ENCODE measurements at places on chromosomes 5 and 9.

DNA sequence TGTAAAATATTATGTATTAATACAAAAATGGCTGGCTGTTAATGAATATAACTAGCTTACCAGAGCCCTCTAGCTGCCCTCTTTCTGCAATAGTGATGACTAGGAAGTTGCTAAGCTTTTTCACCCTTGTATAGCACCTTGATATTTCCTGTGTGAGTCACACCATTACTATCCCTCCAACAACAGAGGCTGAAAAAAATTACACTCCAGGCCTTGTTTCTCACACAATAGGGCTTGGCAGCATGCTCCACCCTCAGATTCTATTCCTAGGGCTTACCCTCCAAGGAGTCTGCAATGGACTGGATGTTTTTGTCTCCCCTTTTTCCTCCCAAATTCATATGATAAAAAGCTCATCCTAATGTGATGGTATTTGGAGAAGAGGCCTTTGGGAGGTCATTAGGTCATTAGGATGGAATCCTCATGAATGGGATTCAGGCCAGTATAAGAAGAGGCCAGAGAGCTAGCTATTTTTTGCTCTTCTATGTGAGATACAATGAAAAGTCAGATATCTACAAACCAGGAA, 184.6 kb upstream of the MAP1B start:
- no peak for DNase-seq

GRCh38 chr5:87787625-87788256, 375.0 kb upstream of the CCNH start:
- no peak for DNase-seq

- DNase-seq: no peak
Observed at GRCh38 chr9:962023-962422, 14.4 kb upstream of the DMRT3 start.

DNA sequence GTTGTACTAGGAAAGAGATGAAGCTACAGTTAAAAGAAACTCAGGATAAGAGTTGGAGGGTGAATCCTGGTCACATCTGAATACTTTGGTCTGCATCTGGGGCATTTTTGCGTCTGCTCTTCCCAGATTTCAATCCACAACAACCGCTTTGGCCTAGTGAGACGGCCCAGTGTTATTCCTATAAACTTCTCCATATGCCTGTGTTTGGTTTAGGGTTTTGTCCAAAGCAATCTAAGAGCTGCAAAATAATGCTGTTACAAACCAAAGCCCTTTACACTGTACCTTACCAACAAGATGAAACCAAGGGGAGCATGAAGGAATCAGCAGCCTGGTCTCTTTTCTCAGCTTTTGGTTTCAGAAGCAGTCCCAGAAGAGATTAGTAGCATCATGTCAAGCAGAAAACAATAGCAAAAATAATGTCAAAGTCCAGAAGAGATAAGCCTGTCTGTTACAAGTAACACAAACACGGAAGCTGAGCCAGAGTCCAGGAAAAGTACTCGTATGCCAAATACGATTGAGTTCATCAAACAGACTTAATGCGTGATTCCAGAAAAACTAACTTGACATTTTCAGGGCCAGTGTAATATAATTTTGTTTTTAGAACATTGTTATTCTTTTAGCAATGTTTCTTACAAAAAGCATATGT, 379.9 kb upstream of the ACO1 start:
- DNase-seq: no peak

DNA sequence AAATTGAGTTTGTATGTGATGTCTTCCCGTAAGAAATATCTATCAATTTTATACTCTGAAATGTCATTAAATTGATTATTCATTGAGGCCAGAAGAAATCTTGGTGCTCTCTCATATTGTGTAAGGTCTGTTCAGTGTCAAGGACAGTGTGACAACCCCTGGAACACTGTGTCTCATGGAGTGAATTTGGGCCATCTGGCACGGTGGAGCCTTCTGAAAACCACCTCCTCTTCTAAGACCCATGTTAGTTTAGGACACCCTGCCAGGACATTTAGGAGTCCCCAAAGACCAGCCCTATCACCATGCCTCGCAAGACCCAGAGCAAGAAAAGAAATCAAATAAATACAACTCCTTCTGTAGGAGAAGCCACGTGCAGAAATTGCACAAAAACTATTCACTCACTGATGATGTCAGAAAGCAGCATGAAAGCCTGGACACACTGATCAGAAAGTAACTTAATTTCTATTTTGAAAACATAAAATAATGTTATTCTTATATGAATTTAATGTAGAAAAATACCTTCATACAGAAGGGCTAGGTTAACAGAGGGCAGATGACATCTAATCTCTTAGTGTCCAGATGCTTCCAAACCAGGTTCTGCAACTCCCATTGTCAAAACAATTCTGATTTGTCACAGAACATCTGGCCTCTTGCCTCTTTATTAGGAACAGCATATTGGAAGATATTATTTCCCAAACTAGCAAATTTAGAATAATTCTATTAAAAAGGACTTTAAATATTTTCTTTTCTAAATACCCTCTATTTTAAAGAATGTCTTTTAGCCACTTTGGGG, 298.8 kb downstream of the NR2F1-AS1 start:
- DNase-seq: no peak

DNA sequence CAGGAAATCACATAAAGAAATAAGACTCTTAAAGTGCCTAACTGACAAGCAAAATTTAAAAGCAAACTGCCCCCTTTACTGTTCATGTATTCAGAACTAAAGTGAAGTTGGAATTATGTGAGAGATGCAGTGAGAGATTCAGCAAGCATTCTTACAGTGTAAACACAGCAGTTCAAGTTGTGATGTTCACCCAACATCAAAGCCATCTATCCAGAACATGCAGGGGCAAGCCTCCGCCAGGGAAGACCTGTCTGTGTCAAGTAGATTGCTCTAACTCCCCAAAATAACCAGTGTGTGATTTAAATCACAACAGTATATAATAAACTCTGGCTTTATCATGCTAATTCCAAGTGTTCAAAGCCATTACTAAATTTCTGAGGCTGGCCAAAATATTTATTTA, 233.3 kb downstream of the BNC2 start:
- DNase-seq: no peak

GRCh38 chr9:134868751-134869553, 11.7 kb upstream of the FCN2 start:
- no peak for DNase-seq

DNA sequence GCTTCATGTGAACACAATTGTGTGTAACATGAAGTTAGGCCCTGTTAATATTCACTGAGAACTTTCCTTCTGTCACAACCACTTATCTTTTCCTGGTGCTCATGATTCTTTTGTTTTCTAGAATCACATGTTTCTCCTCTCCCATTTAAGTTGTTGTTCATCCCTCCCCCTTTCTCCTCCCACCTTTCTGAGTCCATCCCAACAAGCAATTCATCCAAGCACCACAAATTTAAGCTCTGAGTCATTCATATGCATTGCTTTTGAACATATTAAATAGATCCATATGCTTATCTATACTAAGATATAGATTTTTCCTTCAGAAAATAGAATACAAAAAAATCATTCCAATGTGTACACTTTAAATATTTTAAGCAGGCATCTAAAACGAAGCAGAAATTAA, 75.2 kb upstream of the NFIB start:
- DNase-seq: no peak

GRCh38 chr5:173848986-173849596, 39.1 kb upstream of the CPEB4 start:
- DNase-seq: no peak

DNA sequence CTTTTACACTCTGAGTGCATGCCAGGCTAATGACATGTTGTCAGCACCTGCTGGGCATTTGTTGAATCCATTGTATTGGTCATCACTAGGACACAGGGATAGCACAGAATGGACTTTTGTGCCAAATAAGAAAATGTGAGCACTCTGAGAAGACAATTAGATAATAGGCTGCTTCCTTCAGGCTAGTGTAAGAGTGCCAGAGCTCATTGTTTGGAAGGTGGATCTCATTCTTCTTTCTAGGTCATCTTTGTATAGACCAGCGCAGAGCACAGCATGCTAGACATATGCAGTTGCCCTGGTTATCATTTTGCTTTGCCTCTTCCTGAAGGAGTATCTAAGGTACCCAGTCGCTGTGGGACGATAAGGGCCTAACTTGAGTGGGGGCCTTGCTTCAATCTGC, 493.4 kb upstream of the COX7C start:
- no peak for DNase-seq

DNA sequence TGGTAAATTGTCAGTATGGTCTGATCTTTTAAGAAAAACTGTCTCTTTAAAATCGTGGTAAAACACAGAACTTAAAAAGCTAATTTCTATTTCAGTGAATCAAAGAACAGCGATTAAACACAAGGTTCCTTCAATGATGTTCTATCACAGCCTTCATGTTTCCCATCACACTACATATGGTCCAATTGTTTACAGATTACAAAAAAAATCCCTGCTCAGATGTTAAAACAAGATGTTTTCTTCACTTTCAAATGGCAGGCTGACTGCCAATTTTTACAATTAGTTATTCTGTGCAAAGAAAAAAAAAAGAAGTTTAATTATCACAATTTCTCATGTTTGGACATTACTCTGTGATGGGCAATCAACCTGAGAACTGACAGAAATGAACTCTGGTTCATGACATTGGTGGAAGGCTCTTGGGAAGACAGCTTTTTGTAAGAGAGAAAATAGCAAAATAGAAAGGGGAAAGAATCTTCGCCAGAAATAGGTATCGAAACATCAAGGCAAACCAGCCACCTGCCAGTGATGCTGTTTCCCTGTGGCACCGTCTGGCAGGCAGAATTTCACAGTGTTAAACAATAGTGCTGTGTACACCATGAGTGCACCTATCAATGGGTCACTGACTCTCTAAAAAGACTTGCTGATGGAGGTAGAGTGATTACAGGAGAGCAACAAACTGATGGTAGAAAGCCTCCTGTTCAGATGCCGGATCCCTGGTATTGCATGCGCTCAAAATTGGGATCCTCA, 1020.0 kb upstream of the ARRDC3 start:
- no peak for DNase-seq

DNA sequence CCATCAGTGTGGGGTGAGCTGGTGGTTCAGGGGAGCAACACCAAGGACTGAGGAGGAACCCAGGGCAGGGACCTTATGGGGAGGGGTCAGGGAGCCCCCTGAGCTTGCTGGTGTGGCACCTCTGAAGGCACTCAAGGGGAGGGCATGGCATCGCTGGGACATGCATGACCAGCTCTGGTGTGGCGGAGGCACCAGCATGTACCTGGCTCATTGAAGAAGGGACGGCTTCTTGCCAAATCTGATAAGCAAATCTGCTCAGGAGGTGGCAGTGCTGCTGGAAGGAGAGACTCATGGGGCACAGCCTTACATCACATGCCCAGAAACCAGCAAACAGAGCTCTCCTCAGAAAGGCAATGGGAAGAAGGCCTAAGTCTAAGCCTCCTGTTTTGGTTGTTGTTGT, 421.8 kb downstream of the SEMA5A start:
- DNase-seq: no peak

- DNase-seq: no peak
Observed at GRCh38 chr9:21558079-21558478, 76.0 kb upstream of the IFNE start.

- no peak for DNase-seq
Observed at GRCh38 chr5:143124593-143124992, 278.9 kb downstream of the NR3C1 start.

DNA sequence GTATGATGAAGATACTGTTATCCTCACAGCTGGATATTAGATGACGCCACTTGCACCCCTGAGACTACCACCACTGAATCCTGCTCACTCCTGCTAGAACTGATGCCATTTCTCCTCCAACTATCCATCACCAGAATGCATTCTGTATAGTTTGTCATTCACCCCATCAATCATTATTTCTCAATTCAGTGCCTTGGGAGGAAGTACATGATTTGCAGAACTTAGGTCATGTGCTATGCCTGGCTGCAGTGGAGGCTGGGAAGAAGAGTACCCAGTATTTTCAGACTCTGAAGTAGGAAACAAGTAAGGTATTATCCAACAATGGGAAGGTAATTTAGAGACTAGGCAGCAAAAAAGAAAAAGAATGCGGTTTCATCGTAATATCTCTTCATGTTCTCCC, 26.2 kb upstream of the HSD17B4 start:
- no peak for DNase-seq

GRCh38 chr9:68669218-68669617, 35.8 kb upstream of the PIP5K1B start:
- DNase-seq: no peak

- DNase-seq: no peak
Observed at GRCh38 chr9:129162497-129163197, 15.4 kb downstream of the IER5L start.

DNA sequence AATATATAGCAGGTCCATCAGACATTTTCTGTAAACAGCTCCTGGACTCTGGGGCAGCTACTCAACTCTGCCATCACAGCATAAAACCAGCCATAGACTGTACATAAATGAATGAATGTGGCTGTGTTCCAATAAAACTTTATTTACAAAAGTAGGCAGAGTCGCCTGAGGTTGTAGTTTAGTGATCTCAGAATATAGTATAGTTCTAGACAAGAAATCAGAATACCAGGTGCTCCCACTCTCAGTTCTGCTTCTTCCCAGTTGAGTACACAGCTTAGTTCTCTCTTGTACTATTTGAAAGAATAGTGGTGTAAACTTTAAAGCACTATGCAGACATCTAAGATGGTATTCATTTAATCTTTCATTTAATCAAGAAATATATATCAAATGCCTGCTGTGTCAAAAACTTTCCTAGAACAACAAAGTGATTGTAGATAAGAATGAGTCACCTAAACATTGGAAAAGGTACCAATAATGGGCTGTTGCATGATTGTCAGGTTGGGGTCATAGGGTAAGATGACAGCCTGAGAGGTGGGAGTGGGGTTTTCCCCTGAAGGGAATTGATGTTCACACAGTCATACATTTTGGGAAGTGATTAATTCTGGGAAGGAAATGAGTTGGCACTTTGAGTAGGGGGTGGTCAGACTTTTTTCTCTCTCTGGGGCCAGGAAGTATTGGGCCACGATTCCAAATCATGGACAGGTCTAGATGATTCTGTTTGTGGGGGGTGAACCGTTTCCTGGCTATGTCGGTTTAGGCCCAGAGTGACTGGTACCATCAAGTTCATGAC, 37.0 kb downstream of the TNFSF8 start:
- no peak for DNase-seq

GRCh38 chr5:40688996-40689395, 9.3 kb downstream of the PTGER4 start:
- DNase-seq: no peak

- no peak for DNase-seq
Observed at GRCh38 chr5:109483395-109483971, 73.7 kb upstream of the PJA2 start.

GRCh38 chr5:126263591-126264184, 159.5 kb upstream of the GRAMD2B start:
- no peak for DNase-seq

DNA sequence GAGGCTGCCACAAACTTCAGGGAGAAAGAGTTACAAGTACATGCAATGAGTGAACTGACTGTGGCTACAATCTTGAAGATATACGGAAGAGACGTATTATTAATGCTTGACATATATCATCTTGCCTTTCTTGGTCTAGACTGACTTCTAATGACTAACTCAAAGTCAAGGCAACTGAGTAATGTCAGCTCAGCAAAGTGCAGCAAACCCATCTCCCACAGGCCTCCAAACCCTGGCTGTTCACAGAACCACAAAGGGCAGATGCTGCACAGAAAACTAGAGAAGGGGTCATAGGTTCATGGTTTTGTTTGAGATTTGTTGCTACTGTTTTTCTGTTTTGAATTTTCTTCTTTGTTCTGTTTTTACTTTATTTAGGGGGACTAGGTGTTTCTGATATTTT, 21.0 kb downstream of the IL7R start:
- DNase-seq: no peak

Measured in stimulated activated CD8-positive, alpha-beta memory T cell treated with anti-CD3 and anti-CD28 coated beads, Interleukin-15, amount 100 ng/mL, for 24 hours (primary cell).